ENCODE measurements at places on chromosomes 1 and 21.

DNA sequence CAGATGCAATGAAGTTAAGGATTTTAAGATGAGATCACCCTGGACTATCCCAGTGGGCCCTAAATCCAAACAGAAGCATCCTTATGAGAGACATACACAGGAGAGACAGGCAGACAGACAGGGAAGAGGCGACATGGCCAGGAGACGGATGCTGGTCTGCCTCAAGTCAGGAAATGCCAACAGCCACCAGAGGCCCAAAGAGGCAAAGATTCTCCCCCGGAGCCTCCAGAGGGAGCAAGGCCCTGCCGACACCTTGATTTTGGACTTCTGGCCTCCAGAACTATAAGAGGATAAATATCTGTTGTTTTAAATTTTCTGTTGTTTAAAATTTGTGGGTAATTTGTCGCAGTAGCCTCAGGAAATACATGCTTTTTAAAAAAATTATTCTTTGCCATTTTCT, 116.4 kb downstream of the GLIS1 start:
- no peak for DNase-seq

DNA sequence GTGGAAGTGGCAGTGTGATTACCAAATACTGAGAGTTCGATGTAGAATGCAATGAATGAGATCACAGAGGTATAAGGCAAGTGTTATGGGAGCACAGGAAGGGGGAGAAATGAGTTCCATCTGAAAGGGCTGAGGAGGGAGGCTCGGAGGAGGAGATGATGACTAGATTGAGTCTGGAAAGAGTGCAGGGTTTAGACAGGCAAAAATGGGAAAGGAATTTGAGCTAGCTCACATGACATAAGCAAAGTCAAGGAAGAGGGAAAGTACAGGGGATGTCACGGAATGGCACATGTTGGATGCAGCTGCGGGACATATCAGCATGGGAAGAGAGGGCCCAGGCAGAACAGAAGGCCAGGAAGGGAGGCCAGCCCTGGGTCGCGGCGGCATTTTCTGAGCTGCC, 132.7 kb downstream of the RUNX1 start:
- no peak for DNase-seq

- DNase-seq, result no peak
These were observed 31.9 kb upstream of the RAP1A start for GRCh38 chr1:111587509-111588174.

GRCh38 chr1:161359291-161359690, 8.4 kb downstream of the CFAP126 start:
- no peak for DNase-seq

GRCh38 chr1:28056129-28056925, 32.1 kb downstream of the EYA3 start:
- no peak for DNase-seq

DNA sequence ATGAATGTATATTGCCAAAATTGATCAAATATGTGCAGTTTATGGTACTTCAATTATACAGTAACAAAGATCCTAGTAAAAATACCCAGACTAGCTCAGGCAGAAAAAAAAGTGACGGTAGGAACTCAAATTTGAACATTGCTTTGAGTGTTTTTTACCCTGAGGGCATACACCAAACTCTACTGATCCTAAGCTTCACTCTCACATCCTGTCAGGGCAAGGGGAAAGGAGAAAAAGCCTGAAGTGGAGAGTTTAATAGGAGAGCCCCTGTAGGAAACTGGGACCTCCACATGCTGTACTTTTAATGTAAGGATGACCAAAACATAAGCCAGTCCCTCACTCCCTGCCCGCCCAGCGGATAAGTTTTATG, 59.8 kb upstream of the GNG12 start:
- no peak for DNase-seq

DNA sequence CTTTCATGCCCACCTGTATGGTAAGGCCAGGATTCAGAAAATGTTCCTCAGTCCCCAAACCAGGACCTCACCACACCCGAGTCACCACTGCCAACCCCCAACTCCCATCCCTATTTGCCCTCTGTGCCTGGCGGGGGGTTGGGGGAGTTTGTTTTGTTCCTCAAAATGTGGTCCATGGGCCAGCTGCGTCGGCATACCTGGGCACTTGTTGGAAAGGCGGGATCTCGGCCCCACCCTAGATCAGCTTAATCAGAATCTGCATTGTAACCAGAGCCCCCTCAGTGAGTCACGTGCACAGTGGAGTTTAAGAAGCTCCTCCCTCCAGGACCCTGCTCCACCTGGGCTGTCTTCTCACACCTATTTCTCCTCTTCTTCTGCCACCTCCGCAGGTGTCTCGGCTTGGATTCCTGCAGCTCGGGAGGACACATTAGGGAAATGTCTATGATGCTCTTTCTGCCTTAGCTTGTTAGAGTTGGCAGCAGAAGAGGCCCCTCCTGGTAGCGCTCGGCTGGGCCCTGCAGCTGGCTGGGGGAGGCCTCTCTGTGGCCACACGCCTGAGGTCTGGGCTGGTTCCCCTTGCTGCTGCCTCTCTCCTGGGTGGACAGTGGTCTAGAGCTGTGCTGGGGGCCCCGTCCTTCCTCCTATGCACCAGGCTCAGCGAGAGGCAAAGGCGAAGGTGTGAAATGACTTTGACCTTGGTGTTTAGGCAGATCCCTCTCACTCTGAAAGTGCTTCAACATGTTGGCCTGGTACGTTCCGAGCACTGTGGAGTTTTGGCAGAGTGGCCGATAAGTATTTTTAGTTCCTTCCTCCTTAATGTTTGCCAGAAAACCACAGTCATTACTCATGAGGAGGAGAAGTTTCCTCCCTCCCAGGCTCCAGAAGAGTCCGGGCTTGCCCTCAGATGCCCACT, 41.8 kb upstream of the CAMTA1 start:
- peak; percentile 78 for DNase-seq

GRCh38 chr1:248054671-248055070, 8.0 kb downstream of the OR2L3 start:
- no peak for DNase-seq

All from aorta (tissue), 5 donors.